ENCODE measurements at places on chromosomes 1 and 21.

GRCh38 chr1:108000184-108000583 lies 35.2 kb upstream of the VAV3 start:
- DNase-seq, result no peak

DNA sequence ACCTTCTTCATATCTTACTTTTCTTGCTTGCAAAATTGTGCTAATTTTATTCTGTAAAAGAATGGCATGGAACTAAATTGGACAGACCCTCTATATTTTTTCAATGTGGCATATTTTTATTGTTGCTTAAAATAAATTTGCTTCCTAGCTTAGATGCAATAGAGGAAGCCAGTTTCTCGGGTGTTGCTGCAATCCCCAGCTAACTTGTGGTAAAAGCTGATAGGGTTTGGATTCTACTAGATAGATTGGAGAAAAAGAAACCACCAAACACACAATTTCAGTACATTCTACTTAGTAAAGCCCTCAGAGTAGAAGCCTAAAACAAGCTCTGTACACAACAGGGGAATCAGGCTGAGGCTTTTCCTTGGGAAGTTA lies 49.5 kb upstream of the GCLM start:
- no peak for DNase-seq

DNA sequence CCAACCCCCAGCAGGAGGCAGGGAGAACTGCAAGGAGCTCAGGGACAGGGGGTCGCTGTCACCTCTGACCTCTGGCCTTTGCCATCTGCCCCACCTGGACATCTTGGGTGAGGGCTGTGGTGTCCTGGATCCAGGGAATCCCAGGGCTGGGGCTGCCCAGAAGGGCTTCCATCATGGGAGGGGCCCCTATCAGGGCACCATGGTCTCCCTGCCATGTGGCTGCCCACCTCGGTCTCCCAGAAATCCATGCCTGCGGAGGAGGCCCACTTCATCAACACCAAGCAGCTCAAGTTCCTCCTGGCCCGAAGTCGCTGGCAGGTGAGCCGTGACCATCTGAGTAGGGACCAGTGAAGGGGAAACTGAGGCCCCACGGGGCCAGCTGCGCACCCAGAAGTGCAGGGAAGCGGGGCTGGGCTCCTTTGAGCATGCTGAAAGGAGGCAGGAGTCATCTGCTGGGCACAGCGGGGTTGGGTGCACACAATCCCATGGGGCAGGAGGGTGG lies 36.1 kb downstream of the TRIM11 start:
- no peak for DNase-seq

- DNase-seq, result no peak
Measured at GRCh38 chr1:184672013-184672726, 82.5 kb downstream of the EDEM3 start.

DNA sequence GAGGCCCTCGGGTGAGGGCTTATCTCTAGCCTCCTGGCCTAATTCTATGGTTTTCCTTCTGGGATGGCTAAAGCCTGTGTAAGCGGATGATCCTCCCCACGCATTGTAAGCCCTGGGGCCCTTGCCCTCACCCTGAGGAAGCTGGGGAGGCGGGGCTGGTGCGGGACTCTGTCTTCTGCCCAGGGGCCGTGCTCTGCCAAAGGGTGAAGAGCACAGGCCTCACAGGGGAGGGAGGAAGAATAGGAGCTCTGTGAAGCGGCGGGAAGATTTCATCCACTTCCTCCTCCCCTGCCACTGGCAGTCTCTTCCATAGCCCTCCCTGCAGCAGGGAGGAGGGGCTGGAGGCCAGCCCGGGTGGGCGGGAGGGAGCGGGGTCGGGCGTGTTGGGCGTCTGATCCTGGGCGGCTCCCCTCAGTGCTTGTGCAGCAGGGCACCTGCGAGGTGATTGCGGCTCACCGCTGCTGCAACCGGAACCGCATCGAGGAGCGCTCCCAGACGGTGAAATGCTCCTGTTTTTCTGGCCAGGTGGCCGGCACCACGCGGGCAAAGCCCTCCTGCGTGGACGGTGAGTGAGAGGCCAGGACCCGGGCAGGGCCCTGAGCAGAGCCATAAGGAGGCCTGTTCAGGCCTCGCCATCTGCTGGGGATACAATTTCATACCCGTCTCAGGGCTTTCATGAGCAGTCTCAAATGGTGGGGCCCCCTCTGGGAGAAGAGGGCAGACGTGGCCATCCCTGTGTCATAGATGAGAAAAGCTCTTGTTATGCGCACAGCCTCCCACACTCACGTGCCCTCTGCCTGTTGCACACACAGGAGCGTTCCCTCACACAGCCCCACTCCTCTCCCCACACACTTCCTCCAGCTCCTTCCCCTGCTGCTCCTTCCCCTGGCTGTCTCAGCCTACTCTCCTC lies 7.7 kb upstream of the PPM1J start:
- DNase-seq, result no peak

DNA sequence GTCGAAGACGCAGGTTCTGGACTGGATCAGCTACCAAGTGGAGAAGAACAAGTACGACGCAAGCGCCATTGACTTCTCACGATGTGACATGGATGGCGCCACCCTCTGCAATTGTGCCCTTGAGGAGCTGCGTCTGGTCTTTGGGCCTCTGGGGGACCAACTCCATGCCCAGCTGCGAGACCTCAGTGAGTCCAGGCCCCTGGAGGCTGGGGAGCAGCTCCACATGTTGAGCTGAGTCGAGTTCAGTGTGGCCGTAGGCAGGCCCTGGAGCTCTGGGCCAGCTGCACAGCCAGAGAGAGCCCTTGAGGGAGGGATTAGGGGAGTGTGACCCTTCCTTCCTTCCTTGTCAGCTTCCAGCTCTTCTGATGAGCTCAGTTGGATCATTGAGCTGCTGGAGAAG lies 1.6 kb downstream of the ELF3 start:
- DNase-seq, result no peak

All from stimulated activated CD8-positive, alpha-beta memory T cell treated with anti-CD3 and anti-CD28 coated beads, Interleukin-4, amount 100 ng/mL, for 24 hours (primary cell).